ENCODE measurements at places on chromosomes 3 and 15.

- H3K4me3 ChIP-seq: no peak overlapping the region
- H3K27ac ChIP-seq: no peak overlapping the region
- no peaks in the 10 kb centered on the region for H3K27me3 ChIP-seq
- H3K4me1 ChIP-seq: no peaks in the 10 kb centered on the region
Observed at GRCh38 chr3:69842351-69842750, 103.1 kb downstream of the MITF start.

GRCh38 chr3:87198774-87199173, 28.3 kb upstream of the CHMP2B start:
- peaks cover 16% of the 10 kb centered on the region for H3K27me3 ChIP-seq
- no peak overlapping the region for H3K4me3 ChIP-seq
- H3K36me3 ChIP-seq: no peaks in the 10 kb centered on the region

GRCh38 chr3:60542995-60543394, 708.3 kb downstream of the FHIT start:
- H3K27ac ChIP-seq: no peak overlapping the region
- no peaks in the 10 kb centered on the region for H3K27me3 ChIP-seq
- no peak for DNase-seq
- no peaks in the 10 kb centered on the region for H3K36me3 ChIP-seq
- no peak overlapping the region for H3K4me3 ChIP-seq

GRCh38 chr3:149657321-149657925, 402 bp downstream of the WWTR1 start:
- H3K4me3 ChIP-seq: peak overlapping the region; percentile 66
- peak; percentile 78 for DNase-seq
- H3K36me3 ChIP-seq: peaks cover 14% of the 10 kb centered on the region
- peak overlapping the region; percentile 99 for H3K27ac ChIP-seq

DNA sequence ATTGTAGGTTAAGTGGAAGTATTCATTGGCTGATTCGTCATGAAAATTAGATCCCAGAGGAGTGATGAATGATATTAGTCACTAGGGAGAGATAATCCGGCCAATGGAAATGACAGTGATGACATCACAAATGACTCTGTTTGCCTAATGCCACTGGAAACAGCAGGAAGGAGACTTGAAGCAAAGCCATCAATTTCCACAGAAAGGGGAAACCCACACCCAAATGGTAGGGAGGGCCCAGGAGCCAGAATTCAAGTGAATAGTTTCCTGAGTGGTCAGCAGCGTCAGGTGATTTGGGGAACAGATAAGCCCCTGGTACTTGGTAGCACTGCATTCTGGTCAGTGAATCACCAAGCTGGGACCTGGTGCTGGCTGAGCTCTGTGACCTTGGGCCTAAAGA, 3.3 kb upstream of the ADAMTS9 start:
- H3K4me3 ChIP-seq: no peak overlapping the region
- H3K36me3 ChIP-seq: no peaks in the 10 kb centered on the region
- no peaks in the 10 kb centered on the region for H3K27me3 ChIP-seq
- no peak overlapping the region for H3K27ac ChIP-seq
- peaks cover 10% of the 10 kb centered on the region for H3K4me1 ChIP-seq

DNA sequence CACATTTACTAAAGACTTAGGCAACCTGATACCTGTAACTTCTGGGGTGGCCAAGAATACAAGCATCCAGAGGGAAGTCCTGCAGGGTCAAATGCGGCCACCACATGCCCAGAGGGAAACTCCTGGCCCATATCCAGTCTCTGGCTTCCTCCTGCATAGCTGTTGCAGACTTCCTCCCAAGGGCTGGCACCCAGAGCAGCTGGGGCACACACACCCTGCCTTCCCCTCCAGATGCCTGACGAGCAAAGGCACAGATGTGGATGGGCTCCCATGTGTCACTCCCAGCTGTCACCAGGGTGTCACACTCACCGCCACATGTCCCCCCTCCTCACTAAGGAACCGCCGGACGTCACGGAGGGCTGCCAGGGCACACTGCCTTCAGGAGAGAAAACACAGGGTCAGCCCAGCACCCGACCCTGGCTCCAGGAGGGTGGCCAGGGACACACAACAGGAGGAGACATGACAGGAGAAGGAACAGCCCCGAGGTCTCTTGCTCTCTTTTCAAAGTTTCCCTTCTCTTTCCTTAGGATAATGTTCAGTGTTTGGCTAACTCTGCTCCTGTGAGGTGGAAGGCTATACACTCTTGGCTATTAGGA, 13.2 kb downstream of the PFKFB4 start:
- no peak for DNase-seq
- H3K27me3 ChIP-seq: no peaks in the 10 kb centered on the region
- no peak overlapping the region for H3K27ac ChIP-seq
- H3K4me1 ChIP-seq: no peaks in the 10 kb centered on the region
- no peaks in the 10 kb centered on the region for H3K36me3 ChIP-seq
- no peak overlapping the region for H3K4me3 ChIP-seq

- no peaks in the 10 kb centered on the region for H3K4me1 ChIP-seq
- no peaks in the 10 kb centered on the region for H3K27me3 ChIP-seq
- H3K36me3 ChIP-seq: no peaks in the 10 kb centered on the region
- no peak overlapping the region for H3K4me3 ChIP-seq
- DNase-seq: no peak
Observed at GRCh38 chr3:110966966-110967663, 104.5 kb upstream of the NECTIN3 start.

GRCh38 chr3:132164469-132165092, 129.8 kb upstream of the CPNE4 start:
- H3K4me3 ChIP-seq: no peak overlapping the region
- H3K4me1 ChIP-seq: no peaks in the 10 kb centered on the region
- H3K27ac ChIP-seq: no peak overlapping the region
- DNase-seq: no peak

GRCh38 chr3:192916371-192917027, 1.2 kb downstream of the MB21D2 start:
- H3K27me3 ChIP-seq: no peaks in the 10 kb centered on the region
- no peak for DNase-seq
- peaks cover 30% of the 10 kb centered on the region for H3K4me1 ChIP-seq
- H3K36me3 ChIP-seq: no peaks in the 10 kb centered on the region

DNA sequence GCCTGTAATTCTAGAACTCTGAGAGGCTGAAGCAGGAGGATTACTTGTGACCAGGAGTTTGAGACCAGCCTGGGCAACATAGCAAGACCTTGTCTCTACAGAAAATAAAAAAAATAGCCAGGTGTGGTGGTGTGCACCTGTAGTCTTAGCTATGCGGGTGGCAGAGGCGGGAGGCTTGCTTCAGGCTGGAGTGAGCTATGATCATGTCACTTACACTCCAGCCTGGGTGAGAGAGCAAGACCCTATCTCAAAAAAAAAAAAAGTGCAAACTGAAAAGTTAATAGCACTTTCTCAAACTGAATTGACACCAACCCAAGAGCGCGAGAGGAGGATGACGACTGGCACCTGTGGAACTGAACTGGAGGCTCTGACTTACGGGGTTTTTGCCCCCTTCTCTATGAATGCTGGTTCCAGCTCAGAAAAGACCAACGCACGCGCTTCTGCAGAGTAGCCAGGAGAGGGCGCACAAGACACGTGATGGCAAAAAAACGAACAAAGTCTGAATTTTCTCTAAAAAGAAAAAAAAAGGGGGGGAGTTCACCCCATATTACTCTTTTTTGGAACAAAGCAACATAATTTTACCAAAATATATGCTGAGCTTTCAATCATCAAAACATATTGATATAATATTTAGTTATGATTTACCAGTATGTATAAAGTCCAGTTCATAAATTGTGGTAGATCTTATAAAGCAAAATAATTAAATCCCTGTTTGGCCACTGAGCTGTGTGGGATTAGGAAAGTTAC, 23.7 kb downstream of the CFAP92 start:
- H3K4me1 ChIP-seq: no peaks in the 10 kb centered on the region
- H3K36me3 ChIP-seq: no peaks in the 10 kb centered on the region
- H3K27ac ChIP-seq: no peak overlapping the region

DNA sequence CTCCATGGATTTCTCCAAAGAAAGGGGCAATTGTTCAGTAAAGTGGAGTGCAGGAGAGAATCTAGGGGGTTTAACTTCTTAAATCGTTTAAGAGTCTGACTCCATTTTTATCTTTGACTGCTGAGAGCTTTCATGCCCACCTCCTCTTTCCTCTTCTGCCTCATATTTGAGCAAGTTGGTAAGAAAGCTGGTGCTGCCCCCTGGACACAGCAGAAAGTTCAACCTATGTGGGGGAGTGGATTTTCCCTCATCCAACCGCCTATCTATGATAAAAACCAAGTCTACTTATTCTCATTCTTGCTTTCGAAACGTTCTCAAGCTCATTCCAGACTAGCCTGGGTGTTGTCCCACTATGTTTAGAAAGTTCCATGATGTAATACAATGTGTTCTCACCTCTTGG, 26.0 kb downstream of the HHLA2 start:
- H3K4me3 ChIP-seq: no peak overlapping the region
- H3K27me3 ChIP-seq: peaks cover 11% of the 10 kb centered on the region
- H3K27ac ChIP-seq: no peak overlapping the region
- peak; percentile 3 for DNase-seq
- no peaks in the 10 kb centered on the region for H3K36me3 ChIP-seq
- H3K4me1 ChIP-seq: no peaks in the 10 kb centered on the region

DNA sequence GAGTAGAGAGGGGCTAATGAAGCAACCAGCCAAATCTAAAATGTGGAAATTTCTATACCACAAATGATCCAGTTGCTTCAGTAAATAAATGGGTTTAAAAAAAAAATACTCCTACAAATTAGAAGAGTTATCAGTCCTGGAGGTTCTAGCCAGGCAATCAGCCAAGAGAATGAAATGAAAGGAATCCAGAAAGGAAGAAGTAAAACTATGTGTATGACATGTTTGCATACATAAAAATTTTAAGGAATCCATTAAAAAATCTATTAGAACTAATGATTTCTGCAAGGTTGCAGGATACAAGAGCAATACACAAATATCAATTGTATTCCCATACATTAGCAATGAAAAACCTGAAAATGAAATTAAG, 9.6 kb downstream of the MESP2 start:
- no peaks in the 10 kb centered on the region for H3K36me3 ChIP-seq
- H3K4me1 ChIP-seq: no peaks in the 10 kb centered on the region
- DNase-seq: no peak
- no peak overlapping the region for H3K27ac ChIP-seq

DNA sequence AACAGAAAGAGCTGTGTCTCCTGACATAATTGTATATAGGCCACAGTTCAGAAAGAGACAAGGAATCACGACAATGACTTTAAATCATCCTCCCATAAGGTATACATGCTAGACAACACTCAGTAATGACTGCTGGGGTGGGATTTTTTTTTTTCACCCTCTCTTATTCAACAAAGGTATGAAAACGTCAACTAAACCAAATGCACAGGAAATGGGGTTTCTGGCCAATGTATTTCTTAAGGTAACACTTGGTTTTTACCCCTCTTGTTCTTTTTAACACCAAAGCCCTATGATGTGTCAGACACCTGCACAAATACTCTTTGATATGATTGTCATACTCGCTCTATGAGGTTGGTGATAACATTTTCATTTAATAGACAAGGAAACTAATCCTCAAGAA, 78.3 kb downstream of the MCF2L2 start:
- no peak overlapping the region for H3K4me3 ChIP-seq
- DNase-seq: no peak
- no peaks in the 10 kb centered on the region for H3K4me1 ChIP-seq
- no peak overlapping the region for H3K27ac ChIP-seq

DNA sequence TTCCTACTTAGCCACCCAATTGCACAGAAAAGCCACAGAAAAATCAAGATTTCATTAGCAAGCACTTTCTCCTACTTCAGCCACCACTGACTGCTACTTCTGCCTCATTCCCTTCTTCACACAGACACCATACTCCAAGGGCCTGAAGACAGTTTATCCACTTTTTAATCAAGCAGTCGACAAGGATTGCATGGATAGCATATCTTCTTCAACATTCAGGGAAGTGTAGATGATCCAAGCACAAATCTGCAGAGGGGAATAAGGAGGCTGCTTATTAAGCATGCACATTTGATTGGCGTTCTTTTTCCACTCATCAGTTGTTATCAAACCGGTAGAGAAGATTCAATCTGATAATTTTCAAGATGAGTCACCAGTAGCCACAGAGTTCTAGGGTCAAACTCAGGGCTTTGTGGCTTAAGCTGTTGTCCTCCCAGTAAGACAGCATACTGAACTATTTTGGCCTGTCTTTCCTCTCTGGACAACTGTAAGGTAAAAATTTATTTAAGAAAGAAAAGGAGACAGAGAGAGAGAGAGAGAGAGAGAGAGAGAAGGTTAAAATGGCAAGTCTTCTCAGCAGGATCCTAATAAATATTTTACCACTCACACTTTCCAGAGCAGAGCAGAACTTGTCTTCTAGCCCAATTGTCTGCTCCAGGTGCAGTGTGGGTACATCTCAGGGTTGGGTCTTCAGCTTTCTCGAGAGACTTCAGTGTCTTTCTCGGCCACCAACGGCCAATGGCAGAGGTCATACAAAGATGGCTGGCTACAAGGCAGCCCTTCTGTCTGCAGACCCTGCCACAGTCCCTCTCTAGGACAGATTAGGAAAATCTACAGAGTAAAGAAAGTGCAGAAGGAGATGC, 80.6 kb upstream of the BHLHE40 start:
- H3K36me3 ChIP-seq: no peaks in the 10 kb centered on the region
- no peak overlapping the region for H3K27ac ChIP-seq
- DNase-seq: no peak
- H3K27me3 ChIP-seq: no peaks in the 10 kb centered on the region

DNA sequence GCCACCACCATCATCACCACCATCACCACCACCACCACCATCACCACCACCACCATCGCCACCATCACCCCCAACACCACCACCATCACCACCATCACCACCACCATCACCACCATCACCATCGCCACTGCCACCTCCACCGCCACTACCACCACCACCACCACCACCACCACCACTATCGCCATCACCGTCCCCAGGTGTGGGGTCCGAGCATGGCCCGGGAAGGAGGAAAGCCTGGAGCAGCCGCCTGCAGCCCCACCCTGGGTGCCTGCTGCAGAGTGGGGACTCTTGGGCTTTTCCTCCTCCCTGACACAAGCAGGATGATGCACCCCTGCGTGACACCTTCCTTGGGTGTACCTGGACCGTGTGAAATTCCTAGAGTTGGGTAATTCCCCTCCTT, 43.9 kb downstream of the MUC4 start:
- H3K36me3 ChIP-seq: no peaks in the 10 kb centered on the region
- H3K4me1 ChIP-seq: no peaks in the 10 kb centered on the region
- H3K4me3 ChIP-seq: no peak overlapping the region
- no peak for DNase-seq

DNA sequence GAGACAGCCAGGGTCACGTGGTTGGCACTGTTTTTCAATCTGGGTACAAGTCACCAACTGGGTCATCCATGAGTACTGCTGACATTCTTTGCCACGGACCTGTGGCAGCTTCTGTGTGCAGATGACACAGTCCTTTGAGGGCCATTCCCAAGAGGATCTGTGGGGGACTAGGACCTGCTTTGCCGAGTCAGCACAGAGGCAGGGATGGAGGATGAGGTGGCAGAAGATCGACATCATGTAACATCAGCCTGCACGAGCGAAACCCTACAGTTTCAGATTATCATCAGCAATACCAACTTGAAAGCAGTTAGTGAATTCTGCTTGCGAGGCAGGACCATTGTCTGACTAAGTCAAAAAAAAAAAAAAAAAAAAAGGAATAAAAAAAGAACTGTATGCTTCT, 227.7 kb downstream of the FOXP1 start:
- no peak for DNase-seq
- H3K4me3 ChIP-seq: no peak overlapping the region

- H3K27ac ChIP-seq: no peak overlapping the region
- no peak overlapping the region for H3K4me3 ChIP-seq
- H3K4me1 ChIP-seq: no peaks in the 10 kb centered on the region
- no peaks in the 10 kb centered on the region for H3K27me3 ChIP-seq
- no peak for DNase-seq
Observed at GRCh38 chr3:176415661-176416295, 781.5 kb downstream of the TBL1XR1 start.

Measured in A673 (cell line).